ENCODE measurements at places on chromosomes 3 and 15.

DNA sequence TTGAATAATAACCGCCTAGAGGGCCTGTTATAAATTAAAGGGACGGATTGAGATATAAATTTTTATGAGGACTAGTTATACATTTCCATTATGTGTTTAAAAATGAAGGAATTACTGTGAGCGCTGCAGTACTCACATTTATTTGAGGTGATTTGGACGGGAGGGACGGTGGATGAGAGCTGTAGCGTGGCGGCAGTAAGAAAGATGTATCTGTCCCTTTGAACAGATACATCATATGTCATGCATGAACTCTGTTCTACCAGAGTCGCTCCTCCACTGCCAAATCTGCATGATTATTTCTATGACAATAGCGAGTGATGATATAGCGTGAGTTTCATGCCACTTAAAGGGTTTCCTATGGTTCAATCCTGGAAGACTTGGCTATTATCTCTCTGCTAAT lies 538.8 kb downstream of the MCTP2 start:
- DNase-seq: no peak

- no peak for DNase-seq
Measured at GRCh38 chr3:186277268-186277909, 84.6 kb downstream of the DGKG start.

DNA sequence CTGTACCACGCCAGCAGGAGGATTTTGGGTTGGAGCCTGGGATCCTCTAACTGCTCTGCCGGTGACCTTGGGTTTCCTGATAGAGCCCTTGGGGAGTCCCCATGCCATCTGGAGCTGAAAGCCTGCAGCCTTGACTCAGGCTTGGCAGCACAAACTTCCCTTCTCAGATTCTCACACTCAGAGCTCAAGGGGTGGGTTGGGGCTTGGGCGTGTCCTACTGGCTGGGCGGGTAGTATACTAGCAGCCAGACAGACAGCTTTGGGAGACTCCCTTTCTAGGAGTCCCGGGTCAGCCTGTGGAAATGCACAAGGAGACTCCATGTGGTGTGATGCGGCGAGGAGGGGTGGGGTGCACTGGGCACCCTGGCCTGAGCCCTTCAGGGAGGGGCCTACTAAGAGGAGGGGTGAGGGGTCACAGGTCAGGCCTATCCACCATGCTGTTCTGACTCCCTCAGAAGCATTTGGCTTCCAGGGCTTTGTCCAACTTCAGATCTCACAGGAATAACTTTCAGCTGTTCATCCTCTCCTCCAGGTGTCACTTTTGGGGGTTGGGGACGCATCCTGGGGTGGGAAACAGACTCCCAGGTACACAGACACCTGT lies 21.6 kb upstream of the PLXNA1 start:
- DNase-seq: peak; percentile 73

- no peak for DNase-seq
Measured at GRCh38 chr15:80779658-80780415, 667 bp downstream of the CEMIP start.

GRCh38 chr3:120177707-120178306 lies 83.6 kb upstream of the GSK3B start:
- no peak for DNase-seq

DNA sequence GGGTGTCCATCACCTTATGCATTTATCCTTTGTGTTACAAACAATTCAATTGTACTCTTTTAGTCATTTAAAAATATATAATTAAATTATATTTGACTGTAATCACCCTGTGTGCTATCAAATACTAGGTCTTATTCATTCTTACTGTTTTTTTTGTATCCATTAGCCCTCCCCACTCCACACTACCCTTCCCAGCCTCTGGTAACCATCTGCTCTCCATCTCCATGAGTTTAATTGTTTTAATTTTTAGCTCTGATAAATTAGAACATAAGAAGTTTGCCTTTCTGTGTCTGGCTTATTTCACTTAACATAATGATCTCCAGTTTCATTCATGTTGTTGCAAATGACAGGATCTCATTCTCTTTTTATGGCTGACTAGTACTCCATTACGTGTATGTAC lies 16.8 kb downstream of the C3orf20 start:
- no peak for DNase-seq

GRCh38 chr3:27521179-27521871 lies 37.1 kb upstream of the SLC4A7 start:
- DNase-seq: no peak

DNA sequence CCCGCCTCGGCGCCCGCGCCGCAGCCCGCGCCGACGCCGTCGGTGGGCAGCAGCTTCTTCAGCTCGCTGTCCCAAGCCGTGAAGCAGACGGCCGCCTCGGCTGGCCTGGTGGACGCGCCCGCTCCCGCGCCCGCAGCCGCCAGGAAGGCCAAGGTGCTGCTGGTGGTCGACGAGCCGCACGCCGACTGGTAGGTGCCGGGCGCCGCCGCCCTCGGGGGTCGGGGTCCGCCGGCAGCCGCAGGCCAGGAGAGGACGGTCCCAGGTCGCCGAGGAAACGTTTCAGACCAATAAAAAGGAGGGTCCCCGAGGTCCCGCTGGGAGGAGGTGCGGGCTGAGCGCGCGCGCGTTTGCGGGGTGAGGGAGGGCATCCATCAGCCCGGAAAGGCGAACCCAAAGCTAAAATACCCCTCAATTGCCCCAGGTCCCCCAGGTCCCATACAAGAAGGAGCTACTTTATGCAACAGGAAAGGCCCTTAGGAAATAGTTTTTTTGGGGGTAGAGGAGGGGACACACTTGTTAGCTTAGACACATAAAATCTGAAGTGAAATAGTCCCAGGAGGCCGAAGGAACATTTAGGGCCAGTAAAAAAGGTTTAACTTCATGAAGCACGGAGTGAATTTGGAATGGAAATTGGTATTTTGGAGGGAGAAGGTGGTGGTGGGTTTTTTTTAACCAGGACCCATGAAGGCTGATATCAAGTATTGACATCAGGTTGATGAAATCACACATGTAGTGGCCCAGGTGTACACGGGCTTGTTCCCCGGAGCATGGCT lies 739 bp downstream of the SYN2 start:
- no peak for DNase-seq

DNA sequence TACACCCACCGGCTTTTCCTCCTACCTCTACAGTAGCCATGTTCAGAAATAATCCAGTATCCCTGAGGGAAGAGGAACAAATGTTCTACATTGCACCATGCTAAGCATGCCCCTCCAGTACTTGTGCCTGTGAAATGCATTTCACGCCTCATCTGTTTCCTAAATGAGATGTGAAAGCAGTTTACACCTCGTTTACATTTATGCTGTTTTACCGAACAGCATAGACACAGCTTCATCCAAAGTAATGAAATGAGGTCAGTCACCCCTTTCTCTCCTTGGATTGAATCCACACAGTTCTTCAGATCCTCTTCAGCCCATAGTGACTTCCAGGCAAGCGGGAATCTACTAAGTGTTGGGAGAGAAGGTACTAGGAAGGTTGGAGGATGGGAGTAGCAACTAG lies 514.3 kb downstream of the PDCD6IP start:
- no peak for DNase-seq

DNA sequence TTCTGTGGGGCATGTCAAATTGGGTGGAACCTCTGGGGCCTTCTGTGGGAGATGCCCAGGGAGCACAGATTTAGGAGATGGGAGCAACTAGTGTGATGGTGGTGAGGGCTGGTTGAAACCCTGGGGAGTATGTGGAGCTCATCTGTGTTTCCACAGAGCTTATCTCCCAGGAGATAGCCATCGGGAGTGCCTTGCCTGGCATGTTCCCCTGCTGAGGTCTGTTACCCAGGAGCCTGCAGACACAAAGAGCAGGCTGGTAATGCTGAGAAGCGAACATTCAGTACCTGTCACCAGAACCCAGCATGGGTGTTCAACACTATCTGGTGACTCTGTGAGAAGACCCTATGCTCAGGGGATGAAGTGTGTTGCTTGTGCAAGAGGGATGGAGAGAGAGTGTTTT lies 85.0 kb downstream of the CLSTN2 start:
- no peak for DNase-seq

- DNase-seq: no peak
Measured at GRCh38 chr3:137110392-137110996, 152.7 kb downstream of the IL20RB start.

GRCh38 chr3:51063053-51063452 lies 322.0 kb upstream of the MANF start:
- no peak for DNase-seq

DNA sequence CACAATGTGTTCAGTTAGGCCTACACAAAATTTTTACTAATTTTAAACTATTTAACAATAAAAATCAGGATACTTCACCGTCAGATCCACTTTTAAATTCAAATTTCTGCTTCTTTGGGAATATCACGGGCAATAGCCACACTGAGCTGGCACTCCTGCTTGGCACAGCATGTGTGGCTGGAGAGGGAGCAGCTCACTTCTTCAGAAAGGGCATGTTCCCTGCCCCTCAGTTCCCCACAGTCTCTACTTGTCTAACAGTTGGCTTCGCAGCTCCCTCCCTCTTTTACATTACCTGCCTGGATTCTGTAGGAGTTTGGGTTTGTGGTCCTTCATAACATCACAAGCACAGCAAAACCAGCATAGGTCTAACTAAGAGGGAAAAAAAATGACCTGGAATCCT lies 76.0 kb upstream of the TRIM42 start:
- DNase-seq: no peak

GRCh38 chr3:141933421-141934300 lies 57.2 kb downstream of the ATP1B3 start:
- no peak for DNase-seq

DNA sequence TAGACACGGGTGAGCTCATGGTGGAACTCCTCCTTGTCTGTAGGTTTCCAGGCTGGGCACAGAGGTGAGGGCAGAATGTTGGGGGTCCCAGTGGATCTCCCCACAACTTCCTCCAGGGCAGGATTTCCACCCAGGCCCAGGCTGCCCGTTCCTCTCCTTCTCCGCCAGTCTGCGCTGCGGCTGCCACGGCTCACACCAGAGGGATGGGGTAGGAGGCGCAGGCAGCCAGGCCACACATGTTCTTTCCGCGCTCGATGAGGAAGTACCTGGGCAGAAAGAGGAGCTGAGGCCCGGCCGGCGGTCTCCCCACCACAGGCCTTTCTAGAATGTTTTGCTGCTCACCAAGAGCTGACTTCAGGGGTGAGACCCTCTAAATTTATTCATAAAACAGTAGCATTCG lies 22.9 kb downstream of the CTSH start:
- DNase-seq: peak; percentile 60

DNA sequence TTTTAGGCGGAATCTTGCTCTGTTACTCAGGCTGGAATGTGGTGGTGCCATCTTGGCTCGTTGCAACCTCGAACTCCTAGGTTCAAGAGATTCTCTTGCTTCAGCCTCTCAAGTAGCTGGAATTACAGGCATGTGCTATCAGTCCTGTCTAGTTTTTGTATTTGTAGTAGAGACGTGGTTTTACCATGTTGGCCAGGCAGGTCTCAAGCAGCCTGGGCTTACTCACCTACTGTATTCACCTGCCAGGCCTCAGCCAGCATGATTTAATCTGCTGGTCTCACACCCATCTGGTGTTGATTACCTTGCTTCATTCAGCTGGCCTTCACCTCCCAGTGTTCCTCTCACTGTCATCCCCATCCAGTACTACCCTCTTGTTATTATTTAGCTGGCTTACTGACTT lies 102.0 kb downstream of the IL12A start:
- DNase-seq: no peak

DNA sequence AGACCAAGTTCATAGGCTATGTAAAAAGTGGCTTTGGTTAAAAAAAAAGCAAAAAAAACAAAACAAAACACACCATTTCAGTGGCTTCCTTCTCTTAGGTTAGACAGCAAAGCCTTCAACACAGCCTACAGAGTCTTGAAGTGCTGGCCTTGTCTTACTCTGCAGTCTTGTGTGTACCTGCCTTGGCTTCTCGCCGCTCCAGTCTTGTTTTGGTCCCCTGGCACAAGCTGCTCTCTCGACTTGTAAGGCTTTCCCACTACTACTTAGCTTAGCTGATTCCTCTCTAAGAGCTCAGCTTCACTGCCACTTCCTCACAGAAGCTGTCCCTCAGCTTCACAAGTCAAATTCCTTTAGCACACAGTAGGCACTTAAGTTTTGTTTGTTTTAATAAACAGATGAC lies 63.0 kb downstream of the ST3GAL6 start:
- DNase-seq: no peak

DNA sequence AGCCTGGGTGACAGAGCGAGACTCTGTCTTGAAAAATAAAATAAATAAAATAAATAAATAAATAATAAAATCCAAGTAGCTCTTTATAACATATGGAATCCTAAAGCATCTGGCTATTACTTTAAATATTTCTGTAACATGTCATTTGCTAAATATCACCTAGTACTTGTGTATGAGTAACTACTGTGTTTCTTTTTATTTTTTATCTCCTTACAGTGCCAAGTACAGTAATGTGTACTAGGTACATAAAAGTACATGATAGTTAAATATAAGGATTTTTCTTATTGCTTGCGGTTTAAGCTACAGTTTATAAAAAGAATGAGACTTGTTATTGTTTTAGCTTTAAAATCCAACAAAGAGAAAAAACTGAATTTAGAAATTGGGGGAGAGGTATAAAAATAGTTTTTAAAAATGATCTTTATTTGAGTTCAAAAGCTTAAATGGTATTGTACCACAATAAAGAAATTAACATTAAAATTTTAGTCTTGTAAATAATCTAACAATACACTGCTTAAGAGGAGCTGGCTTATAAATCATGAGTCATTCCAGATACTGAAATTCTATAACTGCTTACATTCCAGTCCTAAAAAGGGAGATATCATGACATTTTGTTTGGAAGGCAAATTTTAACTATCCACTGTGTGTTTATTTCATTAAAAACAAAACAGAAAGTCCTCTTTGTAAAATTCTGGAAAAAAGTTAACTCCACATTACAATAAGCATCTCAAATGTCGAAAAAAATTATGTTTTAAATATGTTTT lies 73.1 kb downstream of the FGF7 start:
- DNase-seq: no peak

DNA sequence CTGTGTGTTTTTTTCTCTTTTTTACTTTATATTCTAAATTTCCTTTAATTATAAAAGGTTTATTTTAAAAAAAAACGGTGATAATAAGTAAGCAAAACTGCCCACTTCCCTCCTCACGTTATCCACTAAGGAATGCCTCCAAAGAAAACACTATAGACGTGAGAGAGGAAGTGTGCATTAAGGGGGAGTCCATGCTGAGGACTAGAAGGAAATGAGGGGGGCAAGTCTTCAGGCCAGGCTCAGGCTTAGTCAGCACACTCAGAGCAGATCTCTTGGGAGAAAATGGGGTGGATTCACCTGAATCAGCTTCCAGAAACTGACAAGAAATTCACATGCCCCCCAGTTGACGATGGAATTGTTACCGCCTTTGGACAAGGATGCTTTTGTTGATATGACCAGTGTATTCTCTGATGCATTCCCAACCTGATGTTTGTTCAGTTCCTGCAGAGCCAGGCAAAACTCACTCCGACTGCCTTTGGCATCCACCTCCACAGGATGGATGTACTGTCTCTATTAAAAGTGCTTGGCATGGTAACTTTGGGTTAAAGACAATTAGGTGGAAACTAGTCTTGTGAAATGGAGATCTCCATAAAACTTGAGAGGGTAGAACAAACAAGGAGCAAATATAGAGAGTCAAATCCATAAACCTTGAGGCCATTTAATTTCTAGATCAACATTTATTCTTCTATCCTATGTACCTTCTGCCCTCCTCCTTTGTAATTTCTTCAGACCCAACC lies 167.8 kb downstream of the MYRIP start:
- DNase-seq: no peak

- DNase-seq: no peak
Measured at GRCh38 chr3:46281551-46281950, 39.3 kb downstream of the CCR3 start.

- DNase-seq: no peak
Measured at GRCh38 chr15:92906563-92907081, 6.5 kb downstream of the CHD2 start.

- no peak for DNase-seq
Measured at GRCh38 chr15:48800811-48801455, 9.9 kb downstream of the CEP152 start.

Data from sciatic nerve (tissue), 2 donors.